ENCODE measurements at places on chromosomes 11 and 22.

DNA sequence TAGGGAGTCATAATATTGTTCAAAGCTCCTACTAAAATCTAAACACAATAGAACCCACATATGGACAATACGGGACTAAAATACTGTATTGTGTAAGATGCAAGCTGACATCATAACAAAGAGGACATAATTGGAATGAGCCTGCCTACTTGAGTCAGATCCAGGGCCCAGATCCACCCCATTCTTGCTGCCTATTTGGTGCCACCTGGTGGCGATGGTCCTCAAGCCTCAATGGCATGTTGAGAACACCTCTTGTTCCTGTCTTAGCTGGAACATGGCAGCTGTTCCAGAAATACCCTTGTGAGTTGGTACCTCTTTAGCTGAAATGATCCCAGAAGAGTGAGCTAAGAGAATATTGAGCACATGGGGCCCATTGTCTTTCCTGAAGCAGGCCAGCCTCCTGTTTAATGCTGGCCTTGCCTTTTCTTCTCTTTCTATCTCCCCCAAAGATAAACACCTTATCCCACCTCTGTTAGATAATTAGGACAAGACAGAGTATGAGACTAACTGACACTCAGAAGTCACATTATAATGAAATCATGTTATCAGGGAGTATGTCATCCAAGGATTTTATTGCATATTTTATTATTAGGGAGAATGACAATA is 680.9 kb upstream of the ANO5 start:
- no peak for DNase-seq

- no peak for DNase-seq
Measured at GRCh38 chr11:20592741-20593140, 6.7 kb upstream of the SLC6A5 start.

DNA sequence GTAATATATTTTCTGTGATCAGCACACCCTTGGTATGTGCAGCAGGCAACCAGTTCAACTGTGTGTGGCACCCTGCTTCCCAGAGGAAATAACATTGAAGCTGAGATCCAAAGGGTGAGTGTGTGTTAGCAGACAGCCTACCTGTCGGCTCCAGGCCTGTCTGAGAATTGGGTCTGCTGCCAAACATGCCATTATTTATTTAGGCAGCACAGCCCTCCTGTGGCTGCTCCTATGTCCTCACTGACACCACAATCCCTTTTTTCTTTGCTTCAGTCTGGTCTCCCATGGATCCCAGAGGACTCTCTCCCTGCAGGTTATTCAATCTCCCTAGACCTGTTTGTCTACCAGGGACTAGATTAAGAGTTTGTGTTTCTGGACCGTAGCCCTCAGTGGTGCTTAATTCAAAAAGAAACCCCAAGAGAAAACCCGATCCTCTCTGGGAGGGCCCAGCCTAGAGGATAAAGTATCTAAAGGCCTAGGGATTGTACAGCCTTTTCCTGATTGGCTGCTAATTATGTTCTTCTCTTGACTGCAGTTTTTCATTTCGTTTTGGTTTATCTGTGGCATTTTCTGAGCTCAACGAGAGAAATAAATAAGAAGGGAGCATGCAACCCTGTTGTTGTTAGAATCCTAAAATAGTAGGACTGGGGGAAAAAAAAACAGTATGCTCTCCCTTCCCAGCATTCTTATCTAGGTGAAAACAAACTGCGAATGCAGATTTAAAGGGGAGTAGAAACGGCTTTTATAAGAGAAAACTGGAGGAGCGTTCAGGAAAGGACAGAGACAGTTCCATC is 24.1 kb downstream of the KCNE3 start:
- DNase-seq = no peak

DNA sequence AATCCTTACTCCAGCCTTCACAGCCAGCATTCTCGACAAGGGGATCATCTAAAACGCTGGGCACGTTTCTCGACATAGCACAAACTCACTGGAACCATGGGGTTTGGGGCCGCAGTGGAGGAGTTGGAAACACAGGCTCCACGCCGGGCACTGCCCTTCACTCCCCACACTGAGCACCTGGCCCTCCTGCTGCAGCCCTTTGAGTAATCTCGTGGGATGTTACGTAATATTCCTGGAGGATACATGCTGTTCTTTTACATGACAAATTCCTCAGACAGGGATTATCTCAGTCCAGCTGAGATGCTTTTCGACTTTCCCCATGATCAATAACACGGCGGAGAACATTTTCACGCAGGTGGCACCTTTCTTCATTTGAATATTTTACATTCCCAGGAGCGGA is 408.0 kb downstream of the SHANK2 start:
- DNase-seq = no peak

DNA sequence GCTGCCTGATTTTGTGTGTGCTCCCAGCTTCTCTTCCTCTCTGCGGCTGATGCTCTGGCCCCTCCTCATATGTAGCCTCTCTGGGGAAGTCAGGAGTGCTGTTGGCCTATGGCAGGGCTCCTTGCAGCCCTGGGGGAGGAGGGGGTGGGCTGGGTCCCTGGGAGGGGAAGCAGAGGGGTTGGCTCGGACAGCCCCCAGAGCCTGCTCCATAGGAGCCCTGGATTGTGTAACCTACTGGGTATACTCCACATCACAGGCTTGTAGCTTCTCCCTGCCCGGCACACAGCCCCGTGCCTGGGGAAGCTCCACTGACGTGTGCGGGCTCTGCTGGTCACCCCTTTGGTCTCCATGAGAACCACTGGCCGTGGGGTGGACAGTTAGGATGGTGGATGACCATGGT is 113.8 kb downstream of the ST3GAL4 start:
- DNase-seq = no peak

DNA sequence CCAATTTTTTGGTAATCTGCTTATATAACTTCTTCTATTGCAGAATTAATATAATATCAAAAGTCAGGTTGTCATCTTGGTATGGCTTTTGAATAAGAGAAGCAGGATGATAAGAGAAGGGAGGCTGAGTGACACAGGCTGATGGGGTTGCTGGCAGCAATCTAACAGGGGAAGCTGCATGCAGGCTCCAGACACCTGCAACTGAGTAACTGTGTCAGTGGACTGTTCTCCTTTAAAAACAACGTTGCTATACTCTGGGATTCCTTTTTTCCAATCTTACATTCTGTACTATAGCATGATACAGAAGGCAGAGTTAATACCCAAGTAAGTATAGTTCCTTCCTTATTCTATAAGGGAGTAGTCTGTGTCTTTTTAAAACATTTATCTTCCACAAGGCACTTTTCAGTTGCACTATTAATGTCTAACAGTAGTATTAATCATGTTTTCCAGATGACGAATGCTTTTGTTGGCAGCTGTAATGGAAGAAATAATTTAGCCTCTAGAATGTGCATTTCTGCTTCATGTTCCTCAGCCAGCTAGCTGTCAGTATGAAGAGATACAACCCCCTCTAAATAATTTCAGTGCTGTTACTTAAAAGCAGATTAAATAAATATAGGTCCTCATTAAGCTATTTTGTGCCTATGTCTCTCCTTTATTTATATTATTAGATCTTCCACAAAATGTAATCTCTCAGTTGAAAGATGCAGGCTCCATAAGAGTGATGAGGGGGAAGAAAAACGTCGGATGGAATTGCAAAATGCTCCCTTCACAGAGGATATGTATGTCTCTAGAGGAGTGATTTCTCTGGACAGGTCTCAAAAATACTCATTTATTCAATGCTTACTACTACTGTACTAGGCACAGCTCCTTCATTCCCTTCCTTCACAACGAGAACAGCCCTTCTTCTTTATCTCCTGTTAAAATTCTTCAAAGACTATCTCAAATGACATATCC is 50.8 kb downstream of the ATG16L2 start:
- DNase-seq = no peak

DNA sequence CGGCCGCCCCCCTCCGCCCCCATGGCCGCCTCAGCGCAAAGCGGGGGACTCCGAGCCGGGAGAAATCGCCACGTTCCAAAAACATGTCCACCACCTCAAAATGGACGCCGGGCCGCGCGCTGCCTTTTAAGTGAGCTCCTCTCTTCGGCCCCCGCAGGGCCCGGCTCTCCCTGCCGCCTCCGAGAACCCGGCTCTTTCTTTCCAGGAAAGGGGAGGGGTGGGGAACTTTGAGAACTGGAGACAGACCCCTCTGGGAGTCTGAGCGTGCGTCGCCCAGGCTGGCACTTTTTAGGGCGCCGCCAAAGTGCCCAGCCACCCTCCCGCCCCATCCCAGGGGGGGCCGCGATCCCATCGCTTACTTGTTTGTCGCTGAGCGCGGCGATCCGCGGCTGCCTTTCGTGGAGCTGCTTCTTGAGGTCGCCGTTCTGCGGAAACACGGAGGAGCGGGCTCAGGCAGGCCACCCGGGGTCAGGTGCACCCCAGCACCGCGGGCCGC is 1.6 kb downstream of the PHF21B start:
- DNase-seq = no peak

DNA sequence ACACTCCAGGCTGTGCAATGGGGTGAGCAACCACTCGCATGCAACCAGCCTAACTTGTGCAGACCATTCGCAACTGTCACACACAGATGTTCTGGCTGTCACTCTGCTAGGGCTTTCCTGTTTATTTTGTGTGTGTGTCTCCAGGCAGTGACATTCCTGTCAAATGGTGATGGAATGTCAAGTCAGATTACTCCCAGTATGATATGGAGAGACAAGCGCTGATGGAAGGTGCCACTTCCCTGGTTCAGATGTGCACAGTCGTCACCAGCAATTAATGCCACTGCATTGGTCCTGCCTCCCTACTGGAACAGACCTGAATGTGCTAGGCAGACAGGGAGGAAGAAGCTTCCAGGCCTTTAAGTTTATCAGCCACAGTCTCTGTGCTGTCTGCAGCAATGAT is 442.4 kb upstream of the ISX start:
- DNase-seq = no peak

- no peak for DNase-seq
Measured at GRCh38 chr11:110774138-110775014, 62.1 kb upstream of the ARHGAP20 start.

GRCh38 chr11:62315431-62315830 is 16.6 kb upstream of the SCGB1D4 start:
- no peak for DNase-seq

- peak; percentile 14 for DNase-seq
Measured at GRCh38 chr11:120168960-120169681, 31.2 kb upstream of the TRIM29 start.

DNA sequence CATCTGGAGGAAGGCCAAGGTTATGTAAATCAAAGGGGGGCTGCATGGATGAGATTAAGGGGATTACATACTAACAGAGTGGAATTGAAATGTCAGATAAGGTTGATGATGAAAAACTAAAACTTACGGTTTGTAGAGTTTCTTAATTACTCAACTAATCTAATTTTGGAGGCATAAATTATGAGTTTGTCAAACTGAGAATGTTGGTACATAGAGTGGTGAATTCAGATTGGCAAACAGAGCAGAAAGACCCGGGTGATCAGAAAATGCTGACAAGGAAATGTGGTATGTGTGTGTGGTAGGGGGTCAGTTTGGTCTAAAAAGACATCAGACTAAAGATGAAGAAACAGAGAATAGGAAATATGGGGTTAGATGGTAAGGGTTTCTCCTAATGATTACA is 11.0 kb downstream of the MS4A6E start:
- no peak for DNase-seq

GRCh38 chr11:117678658-117679406 is 118.2 kb downstream of the DSCAML1 start:
- no peak for DNase-seq

- no peak for DNase-seq
Measured at GRCh38 chr22:23772315-23772648, 367 bp upstream of the MMP11 start.

DNA sequence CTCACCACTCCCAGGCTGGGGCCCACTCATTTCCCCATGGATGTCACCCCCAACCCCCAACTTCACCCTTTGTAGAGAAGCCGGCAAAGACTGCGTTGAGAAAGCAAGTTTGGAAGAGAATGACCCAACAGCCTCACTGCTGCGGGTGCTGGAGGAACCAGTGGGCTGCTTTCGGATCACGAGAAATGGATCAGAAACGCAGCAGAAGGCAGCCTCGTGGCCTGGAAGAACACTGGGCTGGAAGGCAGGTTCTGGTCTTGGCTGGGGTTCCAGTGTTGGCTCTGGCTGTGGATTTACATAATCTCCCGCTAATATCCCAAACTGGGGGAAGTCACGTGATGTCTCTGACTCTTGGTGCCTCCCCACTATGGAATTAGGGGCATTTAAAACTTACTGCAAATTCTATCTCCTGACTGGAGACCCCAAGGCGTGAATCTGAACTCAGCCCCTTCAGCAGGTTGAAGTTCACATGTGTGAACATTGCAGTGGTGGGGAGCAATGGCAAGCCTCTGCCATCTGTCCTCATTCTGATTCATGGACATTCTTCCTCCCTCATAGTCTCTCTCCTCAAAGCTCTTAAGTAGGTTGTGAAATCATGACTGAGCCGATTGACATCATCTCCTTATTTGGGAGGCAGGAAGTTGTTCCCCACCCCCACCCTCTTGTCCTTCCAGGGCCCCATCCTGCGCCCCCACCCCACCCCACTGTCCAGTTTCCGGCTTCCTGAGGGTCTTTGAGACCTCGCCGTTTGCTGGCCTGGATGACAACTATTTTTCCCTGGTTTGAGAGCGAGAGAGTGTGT is 37.0 kb upstream of the TIMP3 start:
- DNase-seq = no peak

DNA sequence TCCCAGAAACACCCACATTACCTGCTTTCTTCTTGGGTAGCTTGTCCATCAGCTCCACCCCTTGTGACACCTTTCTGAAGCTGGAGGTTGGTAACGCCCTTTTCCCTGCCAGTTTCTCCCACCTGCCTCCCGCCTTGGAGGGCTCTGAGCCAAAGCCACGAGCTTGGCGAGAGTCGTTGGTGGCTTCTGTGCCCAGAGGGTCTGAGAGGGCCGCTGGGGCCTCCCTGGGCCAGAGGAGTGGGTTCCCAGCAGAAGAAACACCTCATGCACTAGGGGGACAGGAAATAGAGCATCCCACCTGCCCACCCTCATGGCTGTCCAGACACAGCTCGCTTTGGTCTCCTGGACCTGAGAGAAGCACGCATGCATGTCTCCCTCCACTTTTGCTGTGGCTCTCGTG is 37.9 kb downstream of the B3GAT1 start:
- no peak for DNase-seq

- no peak for DNase-seq
Measured at GRCh38 chr11:130145311-130145812, 14.2 kb upstream of the ST14 start.

DNA sequence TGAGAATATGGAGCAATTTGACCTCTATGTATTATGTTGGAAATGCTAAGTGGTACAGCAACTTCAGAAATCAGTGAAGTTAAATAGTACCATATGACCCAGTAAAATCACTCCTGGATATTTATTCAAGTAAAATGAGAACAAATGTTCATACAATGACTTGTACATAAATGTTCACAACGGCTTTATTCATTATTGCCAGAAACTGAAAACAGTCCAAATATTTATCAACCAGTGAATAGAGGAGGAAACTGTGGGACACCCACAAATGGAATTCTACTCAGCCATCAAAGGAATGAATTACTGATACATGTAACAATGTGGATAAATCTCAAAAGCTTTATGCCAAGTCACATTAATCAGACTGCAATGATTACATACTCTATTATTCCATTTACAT is 416.3 kb downstream of the AASDHPPT start:
- no peak for DNase-seq

DNA sequence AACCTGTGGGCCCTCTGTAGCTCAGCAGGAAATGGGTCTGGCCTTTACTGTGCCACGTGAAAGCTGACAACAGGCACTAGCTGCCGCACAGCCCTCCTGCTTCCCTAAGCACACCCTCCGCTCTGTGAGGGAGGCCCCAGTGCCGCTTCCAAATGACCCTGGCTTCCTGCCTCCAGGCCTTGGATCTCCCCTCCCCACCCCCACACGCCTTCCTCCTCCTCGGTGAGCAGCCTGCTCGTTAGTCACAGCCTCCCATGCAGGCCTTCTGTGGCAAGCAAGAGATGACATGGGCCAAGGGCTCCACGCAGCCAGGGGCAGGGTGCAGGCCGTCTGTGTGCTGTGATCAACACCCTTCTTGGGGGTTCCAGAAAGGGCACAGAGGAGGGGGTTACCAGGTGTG is 15.3 kb upstream of the RASL10A start:
- DNase-seq = no peak

All from stimulated activated CD8-positive, alpha-beta memory T cell treated with anti-CD3 and anti-CD28 coated beads, Interleukin-12 subunit alpha, Interleukin-12 subunit beta, amount 100 ng/mL, for 1 hour (primary cell).